ENCODE measurements at places on chromosomes 12 and 14. TPM values are rescaled to one million over a fixed set of nuclear protein-coding genes. Genes with fewer than 3 reads are reported as not detected.

The KRT71 gene
- total RNA-seq: not detected

The CLEC14A gene
- total RNA-seq: not detected

The AHNAK2 gene
- 34.3 TPM for total RNA-seq

GRCh38 chr12:57187222-57188089, 29.1 kb upstream of the NXPH4 start:
- peaks cover 46% of the 10 kb centered on the region for H3K36me3 ChIP-seq
- DNase-seq: no peak
- H3K4me3 ChIP-seq: no peak overlapping the region

- H3K36me3 ChIP-seq: no peaks in the 10 kb centered on the region
- H3K4me1 ChIP-seq: peaks cover 24% of the 10 kb centered on the region
- DNase-seq: no peak
- H3K4me3 ChIP-seq: no peak overlapping the region
- peak overlapping the region; percentile 17 for H3K27ac ChIP-seq
- H3K27me3 ChIP-seq: no peaks in the 10 kb centered on the region
Observed at GRCh38 chr14:61498811-61499210, 177.4 kb downstream of the PRKCH start.

- H3K4me1 ChIP-seq: no peaks in the 10 kb centered on the region
- H3K27me3 ChIP-seq: peaks cover 84% of the 10 kb centered on the region
- H3K36me3 ChIP-seq: no peaks in the 10 kb centered on the region
- H3K4me3 ChIP-seq: no peak overlapping the region
- no peak overlapping the region for H3K27ac ChIP-seq
- DNase-seq: no peak
Observed at GRCh38 chr14:36513451-36514277, 6.4 kb downstream of the NKX2-1 start.

GRCh38 chr14:105531894-105532623, 5.7 kb downstream of the TMEM121 start:
- H3K4me3 ChIP-seq: no peak overlapping the region
- peaks cover 7% of the 10 kb centered on the region for H3K4me1 ChIP-seq
- H3K36me3 ChIP-seq: no peaks in the 10 kb centered on the region
- no peak for DNase-seq
- no peak overlapping the region for H3K27ac ChIP-seq
- H3K27me3 ChIP-seq: no peaks in the 10 kb centered on the region

DNA sequence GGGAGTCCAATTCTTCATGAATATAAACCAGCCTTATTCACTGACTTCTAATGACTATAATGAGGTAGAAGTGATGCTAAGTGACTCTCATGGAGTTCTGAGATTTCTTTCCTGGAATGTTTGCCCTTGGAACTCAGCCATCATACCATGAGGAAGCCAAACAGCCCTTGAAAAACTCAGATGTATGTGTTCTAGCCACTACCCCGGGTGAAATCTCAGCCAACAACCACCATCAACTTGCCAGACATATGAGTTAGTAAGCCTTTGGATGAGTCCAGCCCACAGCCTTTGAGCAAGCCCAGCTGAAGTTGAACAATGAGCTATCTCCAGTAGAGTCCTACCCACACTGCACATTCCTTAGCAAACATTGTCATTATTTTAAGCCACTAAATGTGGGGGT, 149.5 kb downstream of the SLC6A15 start:
- H3K36me3 ChIP-seq: no peaks in the 10 kb centered on the region
- DNase-seq: peak; percentile 93
- peaks cover 5% of the 10 kb centered on the region for H3K4me1 ChIP-seq
- no peaks in the 10 kb centered on the region for H3K27me3 ChIP-seq
- H3K4me3 ChIP-seq: no peak overlapping the region

GRCh38 chr14:51593397-51593796, 58.3 kb upstream of the FRMD6 start:
- DNase-seq: no peak
- peaks cover 9% of the 10 kb centered on the region for H3K4me1 ChIP-seq

DNA sequence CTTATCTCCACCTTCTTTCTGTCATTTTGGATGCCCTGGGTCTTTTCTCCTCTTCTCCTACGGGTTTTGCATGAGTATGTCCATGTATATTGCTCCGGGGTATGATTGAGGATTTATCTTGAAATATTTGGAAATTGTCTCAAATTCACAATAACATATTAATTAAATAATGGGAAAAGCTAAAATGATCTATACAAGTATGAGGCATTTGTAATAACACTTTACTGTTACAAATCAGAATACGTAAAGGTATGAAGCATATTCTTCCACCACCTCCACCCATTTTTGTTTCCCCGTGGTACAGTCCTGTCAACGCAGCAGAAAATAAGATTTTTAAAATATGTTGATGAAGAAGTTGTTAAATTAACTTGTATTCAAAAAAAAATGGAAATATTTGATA, 91.3 kb downstream of the PPP2R5C start:
- no peak overlapping the region for H3K4me3 ChIP-seq
- DNase-seq: no peak
- H3K27ac ChIP-seq: no peak overlapping the region
- no peaks in the 10 kb centered on the region for H3K36me3 ChIP-seq

The PTGER2 gene
- total RNA-seq: not detected

The CCDC38 gene
- total RNA-seq: 0.07 TPM

The RAB5B gene
- total RNA-seq: 110 TPM

DNA sequence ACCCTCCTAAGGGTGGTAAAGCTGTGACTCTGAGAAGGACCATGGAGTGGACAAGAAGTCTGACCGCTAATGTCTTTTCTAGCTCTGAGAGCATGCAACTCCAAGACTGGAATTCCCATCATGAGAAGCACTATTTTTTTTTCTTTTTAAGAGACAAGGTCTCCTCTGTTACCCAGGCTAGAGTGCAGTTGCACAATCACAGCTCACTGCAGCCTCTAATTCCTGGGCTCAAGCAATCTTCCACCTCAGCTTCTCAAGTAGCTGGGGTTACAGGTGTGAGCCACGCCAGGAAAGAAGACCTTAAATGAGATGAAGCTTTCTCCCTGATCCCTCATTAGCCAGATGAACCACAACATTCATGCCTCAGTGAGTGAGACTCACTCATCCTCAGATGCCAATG, 19.2 kb downstream of the VDR start:
- DNase-seq: no peak
- H3K4me3 ChIP-seq: no peak overlapping the region
- no peaks in the 10 kb centered on the region for H3K27me3 ChIP-seq
- no peaks in the 10 kb centered on the region for H3K36me3 ChIP-seq

- H3K36me3 ChIP-seq: peaks cover 17% of the 10 kb centered on the region
- no peaks in the 10 kb centered on the region for H3K4me1 ChIP-seq
- H3K4me3 ChIP-seq: no peak overlapping the region
Observed at GRCh38 chr12:98532687-98533304, 17.4 kb downstream of the TMPO start.

The NKX2-8 gene
- total RNA-seq: not detected

DNA sequence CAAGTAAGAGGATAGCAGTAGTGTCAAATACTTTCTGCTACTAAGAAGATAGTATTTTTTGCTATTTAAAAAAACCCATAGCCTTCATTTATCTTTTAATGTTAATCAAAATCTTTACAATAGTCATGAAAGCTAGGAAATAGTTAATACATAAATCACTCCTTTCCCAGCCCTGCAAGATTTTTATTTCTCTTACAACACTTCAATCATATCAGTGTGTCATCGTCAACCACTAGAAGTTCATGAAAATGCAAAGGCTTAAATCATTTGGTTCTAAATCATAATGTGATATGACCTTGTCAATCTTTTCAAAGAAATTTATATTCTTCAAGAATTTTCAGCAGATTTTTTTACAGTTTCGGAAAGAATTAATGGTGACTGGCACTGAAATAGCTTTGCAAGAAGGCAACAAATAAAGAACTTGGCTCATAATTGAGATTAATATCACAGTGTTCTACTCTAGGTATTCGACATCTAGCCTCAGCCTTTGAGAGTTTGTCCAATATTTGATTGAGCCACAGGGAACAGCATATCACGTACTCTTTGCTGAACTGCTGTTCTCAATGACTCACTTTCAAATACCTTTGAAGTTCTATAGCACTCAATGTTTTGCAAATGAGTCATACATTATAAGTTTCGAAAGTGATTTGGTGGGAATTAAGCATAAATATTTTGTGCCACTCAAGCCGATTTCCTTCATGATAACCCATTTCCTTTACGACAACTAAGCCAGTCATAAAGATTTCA, 384.0 kb upstream of the FOXG1 start:
- no peaks in the 10 kb centered on the region for H3K36me3 ChIP-seq
- peak overlapping the region; percentile 70 for H3K27ac ChIP-seq
- peak; percentile 91 for DNase-seq
- H3K27me3 ChIP-seq: no peaks in the 10 kb centered on the region

GRCh38 chr12:109870648-109871047, 9.7 kb downstream of the GLTP start:
- no peak overlapping the region for H3K27ac ChIP-seq
- no peaks in the 10 kb centered on the region for H3K36me3 ChIP-seq

The KRT80 gene
- total RNA-seq: 2.8 TPM

The SIRT4 gene
- total RNA-seq: 2.7 TPM

- no peaks in the 10 kb centered on the region for H3K27me3 ChIP-seq
- H3K36me3 ChIP-seq: no peaks in the 10 kb centered on the region
- no peak overlapping the region for H3K4me3 ChIP-seq
- H3K27ac ChIP-seq: no peak overlapping the region
- DNase-seq: peak; percentile 72
- H3K4me1 ChIP-seq: peaks cover 4% of the 10 kb centered on the region
Observed at GRCh38 chr14:96047101-96047500, 7.9 kb downstream of the C14orf132 start.

DNA sequence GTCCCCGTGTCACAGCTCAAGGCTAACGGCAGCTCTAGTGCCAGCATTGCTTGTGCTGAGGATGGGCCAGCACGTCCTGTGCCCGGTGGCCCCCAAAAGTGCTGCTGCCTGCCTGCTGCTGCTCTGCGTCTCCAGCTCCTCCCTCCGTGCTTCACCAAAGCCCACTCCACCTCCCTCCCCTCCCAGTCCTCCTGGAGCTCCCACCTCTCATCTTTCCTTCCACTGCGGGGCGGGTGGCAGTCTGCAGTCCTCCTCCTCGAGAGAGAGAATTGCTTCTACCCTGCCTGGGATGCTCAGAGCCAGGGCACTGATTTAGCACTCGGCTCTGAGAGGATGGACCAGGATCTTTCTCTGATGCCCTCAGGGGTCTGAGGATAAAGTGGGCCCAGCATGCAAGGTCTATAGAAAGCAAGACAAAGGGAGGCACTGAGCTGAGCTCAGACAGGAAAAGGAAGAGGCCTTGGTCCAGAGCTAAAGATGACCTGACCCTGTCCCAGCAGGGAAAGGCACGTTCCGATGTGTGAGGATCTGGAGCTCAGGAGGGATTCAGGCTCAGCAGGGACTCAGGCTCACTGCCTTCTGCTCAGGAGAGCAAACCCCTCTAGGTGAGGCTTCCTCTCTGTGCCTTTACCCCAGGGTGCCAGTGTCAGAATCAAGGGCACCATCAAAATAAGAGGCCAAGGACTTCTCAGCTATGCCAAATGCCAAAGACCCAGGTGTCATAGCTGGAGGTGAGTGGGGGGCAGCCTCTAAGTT, 113.1 kb upstream of the FKBP4 start:
- no peak overlapping the region for H3K4me3 ChIP-seq
- no peaks in the 10 kb centered on the region for H3K27me3 ChIP-seq
- H3K36me3 ChIP-seq: no peaks in the 10 kb centered on the region
- DNase-seq: no peak
- H3K4me1 ChIP-seq: no peaks in the 10 kb centered on the region
- no peak overlapping the region for H3K27ac ChIP-seq

The TTC9 gene
- 8.4 TPM for total RNA-seq

DNA sequence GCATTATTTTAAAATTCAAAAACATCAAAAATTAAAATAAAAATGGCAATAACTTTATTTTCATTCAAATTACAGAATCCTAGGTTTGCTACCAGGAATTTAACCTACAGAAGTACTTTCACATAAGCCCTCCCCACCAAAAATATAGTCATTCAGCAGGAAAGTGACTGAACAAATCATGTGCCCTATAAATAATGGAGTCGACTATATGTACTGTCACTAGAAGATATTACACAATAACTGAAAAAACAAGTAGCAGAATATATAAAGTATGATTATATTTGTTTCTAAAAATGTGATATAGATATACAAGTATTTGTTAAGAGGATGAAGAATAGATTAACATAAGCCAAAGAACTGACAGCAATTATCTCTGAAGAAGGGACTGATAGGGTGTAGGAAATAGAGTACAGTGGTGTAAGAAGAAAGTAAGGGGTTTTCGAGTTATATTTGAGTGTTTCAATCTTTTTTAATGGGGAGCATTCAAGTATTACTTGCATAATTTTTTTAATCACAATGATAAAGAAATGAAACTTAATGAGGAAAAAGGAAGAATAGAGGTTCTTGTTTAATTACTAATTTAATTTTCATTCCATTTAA, 7.9 kb downstream of the C2CD5 start:
- no peaks in the 10 kb centered on the region for H3K27me3 ChIP-seq
- H3K27ac ChIP-seq: no peak overlapping the region
- H3K36me3 ChIP-seq: peaks cover 12% of the 10 kb centered on the region
- H3K4me3 ChIP-seq: no peak overlapping the region

- H3K36me3 ChIP-seq: peaks cover 4% of the 10 kb centered on the region
- H3K4me3 ChIP-seq: no peak overlapping the region
- no peak overlapping the region for H3K27ac ChIP-seq
Observed at GRCh38 chr12:53712059-53712643, 15.1 kb downstream of the CALCOCO1 start.

The CCDC175 gene
- total RNA-seq: not detected

GRCh38 chr12:64083285-64084210, 138.5 kb downstream of the KICS2 start:
- no peak overlapping the region for H3K4me3 ChIP-seq
- DNase-seq: peak; percentile 90
- no peaks in the 10 kb centered on the region for H3K27me3 ChIP-seq
- peaks cover 17% of the 10 kb centered on the region for H3K4me1 ChIP-seq
- H3K36me3 ChIP-seq: no peaks in the 10 kb centered on the region
- peak overlapping the region; percentile 10 for H3K27ac ChIP-seq

The CIT gene
- total RNA-seq: 1.8 TPM
